ENCODE measurements at places on chromosomes 7 and 10.

GRCh38 chr10:132430861-132431271 lies 33.9 kb downstream of the PWWP2B start:
- H3K4me1 ChIP-seq = peaks cover 4% of the 10 kb centered on the region
- no peak for DNase-seq
- H3K36me3 ChIP-seq = no peaks in the 10 kb centered on the region
- no peak overlapping the region for H3K27ac ChIP-seq
- no peaks in the 10 kb centered on the region for H3K27me3 ChIP-seq
- no peak overlapping the region for H3K4me3 ChIP-seq

DNA sequence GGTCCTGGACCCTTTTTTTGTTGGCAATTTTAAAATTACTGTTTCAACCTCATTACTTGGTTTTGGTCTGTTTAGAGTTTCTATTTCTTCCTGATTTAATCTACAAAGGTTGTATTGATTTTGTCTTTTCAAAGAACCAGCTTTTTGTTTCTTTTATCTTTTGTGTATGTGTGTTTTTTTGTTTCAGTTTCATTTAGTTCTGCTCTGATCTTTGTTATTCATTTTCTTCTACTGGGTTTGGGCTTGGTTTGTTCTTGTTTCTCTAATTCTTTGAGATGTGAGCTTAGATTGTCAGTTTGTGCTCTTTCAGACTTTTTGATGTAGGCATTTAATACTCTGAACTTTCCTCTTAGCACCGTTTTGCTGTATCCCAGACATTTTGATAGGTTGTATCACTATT lies 8.5 kb upstream of the MRPS33 start:
- no peaks in the 10 kb centered on the region for H3K36me3 ChIP-seq
- H3K4me3 ChIP-seq = no peak overlapping the region
- peaks cover 7% of the 10 kb centered on the region for H3K4me1 ChIP-seq

DNA sequence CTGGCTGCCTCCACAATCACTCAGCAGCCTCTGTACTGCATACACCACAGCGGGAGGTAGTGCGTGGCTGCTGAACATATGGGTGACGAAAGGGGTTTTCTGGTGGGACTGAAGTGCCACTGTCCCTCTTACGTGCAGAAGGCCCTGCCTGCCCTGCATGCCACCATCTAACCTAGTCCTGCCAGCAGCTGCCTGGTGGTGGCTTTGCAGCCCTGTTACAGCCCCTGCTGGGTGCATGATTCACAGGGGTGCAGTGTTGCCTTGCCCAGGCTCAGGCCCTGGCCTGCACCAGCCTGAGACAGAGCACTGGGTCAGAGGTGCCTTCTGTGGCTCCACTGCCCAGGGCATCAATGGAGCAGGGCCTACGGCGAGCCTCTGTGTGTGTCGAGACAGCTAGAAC lies 50.1 kb downstream of the SYPL1 start:
- DNase-seq = no peak
- no peaks in the 10 kb centered on the region for H3K36me3 ChIP-seq
- no peak overlapping the region for H3K4me3 ChIP-seq
- H3K27me3 ChIP-seq = no peaks in the 10 kb centered on the region
- no peak overlapping the region for H3K27ac ChIP-seq
- H3K4me1 ChIP-seq = no peaks in the 10 kb centered on the region

DNA sequence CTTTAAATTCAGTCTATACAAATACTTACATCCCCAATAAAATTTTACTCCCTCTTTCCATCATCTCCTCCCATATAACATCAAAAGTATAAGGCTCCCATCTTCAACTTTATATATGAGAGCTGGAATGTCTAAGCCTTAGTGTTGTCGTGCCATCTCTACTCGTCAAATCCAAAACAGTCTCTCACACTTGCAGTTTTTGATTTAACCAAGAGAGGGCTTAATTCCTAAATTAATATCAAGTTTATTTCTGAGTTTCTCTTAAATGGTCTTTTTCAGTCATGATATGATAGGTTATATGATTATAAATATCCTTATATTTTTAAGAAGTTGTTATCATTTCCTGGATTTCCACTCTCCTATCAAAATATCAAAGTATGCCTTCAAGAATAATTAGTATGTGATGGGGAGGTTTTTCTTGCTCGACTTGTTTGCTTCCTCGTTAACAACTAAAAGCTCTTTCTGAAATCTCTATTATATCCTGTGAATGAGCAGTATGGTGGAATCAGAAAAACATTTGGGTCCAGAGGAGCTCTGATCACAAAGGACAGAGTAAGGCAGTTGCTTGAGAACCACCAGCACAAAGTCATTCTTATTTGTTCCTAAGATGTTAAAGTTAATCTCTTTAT lies 12.5 kb upstream of the LIPK start:
- DNase-seq = no peak
- H3K36me3 ChIP-seq = no peaks in the 10 kb centered on the region

GRCh38 chr7:29242265-29242664 lies 47.7 kb downstream of the CHN2 start:
- H3K36me3 ChIP-seq = no peaks in the 10 kb centered on the region
- DNase-seq = no peak
- H3K4me1 ChIP-seq = no peaks in the 10 kb centered on the region
- no peak overlapping the region for H3K4me3 ChIP-seq

- H3K4me3 ChIP-seq = no peak overlapping the region
- no peaks in the 10 kb centered on the region for H3K36me3 ChIP-seq
- H3K27me3 ChIP-seq = no peaks in the 10 kb centered on the region
- H3K27ac ChIP-seq = no peak overlapping the region
Measured at GRCh38 chr10:120961795-120962755, 110.9 kb downstream of the WDR11 start.
